Cardiac muscle cell (in vitro differentiated cells and primary cell): ENCODE measurements at places on chromosomes 11 and 22.

- DNase-seq: no peak
Observed at GRCh38 chr11:75792127-75792731, 22.8 kb upstream of the UVRAG start.

GRCh38 chr22:24938741-24939341, 7.7 kb downstream of the LHFPL7 start:
- peak; percentile 60 for DNase-seq

DNA sequence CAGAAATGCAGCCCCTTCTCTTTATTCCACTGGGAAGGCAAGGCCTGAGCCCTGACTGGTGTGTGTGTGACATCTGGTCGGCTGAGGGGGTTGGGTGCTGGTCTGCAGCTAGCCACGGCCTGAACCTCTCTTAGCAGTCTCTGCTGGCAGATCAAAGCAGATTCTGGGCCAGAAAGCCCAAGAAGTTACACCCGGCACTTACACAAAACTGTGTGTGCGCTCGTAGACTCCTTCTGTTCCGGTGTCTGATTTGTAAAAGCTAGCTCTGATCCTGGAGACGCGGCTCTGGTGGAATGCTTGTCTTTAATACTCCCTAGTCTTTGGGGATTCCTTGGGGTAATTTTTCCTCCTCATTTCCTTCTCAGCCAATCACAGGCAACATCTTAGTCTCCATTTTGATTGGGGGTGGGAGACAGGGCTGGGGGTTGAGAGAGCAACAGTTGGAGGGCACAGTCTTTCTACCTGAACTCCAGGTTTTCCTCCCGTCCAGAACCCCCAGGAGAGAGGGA, 5.5 kb downstream of the PKNOX2 start:
- no peak for DNase-seq

DNA sequence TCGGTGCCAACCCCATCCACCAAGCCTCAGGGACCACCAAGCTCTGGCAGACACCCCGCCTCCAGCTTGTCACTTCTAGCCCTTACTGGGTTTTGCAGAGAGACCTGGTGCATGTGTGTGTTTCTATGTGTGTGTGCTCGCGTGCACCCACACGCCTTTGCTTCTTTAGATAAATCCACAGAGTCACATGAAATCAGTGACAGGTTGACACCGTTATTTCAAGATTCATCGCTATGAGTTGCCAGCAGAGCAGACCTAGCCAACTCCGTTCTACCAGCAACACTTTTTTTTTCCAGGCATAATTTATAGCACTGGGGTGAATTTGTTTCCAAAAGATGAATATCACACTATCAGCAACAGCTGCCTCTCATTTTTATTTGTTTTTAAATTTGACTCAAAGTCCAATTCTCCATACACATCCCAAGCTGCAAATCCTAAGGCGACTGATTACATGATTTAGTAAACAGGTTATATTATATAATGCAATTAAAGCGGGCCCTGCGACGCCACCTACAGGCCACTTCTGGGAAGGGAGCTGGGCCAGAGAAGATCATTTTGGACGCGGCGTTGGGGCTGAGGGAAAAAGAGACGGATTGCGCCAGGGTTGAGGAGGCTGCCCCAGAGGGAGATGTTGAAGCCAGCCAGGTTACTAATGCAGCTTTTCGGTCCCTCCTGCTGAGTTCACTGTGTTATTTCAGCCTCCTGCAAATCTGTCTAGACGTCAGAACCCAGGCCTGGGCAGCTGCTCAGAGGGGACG, 150.5 kb downstream of the FEZ1 start:
- DNase-seq: peak; percentile 77

DNA sequence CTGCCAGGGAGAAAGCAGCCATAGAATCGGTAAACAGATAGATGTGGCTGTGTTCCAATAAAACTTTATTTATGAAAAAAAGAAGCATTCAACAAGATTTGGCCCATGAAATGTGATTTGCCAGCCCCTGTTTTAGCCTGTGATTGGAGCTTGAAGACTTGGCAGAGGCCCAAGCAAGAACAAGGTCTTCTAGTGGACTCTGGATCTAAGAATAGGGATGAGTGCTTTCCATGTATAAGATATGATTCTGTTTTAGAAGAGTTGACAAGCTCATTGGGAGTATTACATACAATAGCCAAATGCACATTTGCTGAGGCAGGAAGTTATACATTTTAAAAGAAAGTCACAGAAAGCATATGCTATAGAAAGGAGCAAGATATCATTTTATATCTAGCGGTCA, 175.6 kb upstream of the LUZP2 start:
- no peak for DNase-seq

GRCh38 chr11:35146074-35146521, 7.1 kb downstream of the CD44 start:
- DNase-seq: no peak

GRCh38 chr22:36858966-36859365, 1.8 kb upstream of the NCF4 start:
- DNase-seq: no peak

DNA sequence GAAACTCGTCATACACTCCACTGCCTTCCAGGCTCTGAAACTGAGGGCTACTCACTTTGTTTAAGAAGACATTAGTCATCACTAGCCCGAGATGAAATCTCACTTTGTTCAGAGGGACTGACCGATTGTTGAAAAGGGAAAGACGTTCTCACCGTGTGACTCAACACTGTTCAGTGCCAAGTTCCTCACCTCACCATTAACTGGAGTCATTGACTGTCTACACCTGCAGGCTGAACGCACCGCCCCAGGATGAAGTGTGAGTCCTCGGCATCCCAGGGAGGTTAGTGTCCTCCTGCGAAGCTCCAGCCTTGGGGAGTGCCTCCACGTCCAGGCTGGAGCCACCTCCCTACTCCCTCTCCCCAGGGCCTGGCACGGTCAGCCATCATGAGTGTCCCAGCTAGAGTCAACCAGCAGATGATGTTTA, 30.4 kb downstream of the FADD start:
- DNase-seq: peak; percentile 69

GRCh38 chr11:69192301-69192721, 36.6 kb downstream of the SMIM38 start:
- peak; percentile 42 for DNase-seq

GRCh38 chr11:117717485-117718314, 79.3 kb downstream of the DSCAML1 start:
- DNase-seq: peak; percentile 58

DNA sequence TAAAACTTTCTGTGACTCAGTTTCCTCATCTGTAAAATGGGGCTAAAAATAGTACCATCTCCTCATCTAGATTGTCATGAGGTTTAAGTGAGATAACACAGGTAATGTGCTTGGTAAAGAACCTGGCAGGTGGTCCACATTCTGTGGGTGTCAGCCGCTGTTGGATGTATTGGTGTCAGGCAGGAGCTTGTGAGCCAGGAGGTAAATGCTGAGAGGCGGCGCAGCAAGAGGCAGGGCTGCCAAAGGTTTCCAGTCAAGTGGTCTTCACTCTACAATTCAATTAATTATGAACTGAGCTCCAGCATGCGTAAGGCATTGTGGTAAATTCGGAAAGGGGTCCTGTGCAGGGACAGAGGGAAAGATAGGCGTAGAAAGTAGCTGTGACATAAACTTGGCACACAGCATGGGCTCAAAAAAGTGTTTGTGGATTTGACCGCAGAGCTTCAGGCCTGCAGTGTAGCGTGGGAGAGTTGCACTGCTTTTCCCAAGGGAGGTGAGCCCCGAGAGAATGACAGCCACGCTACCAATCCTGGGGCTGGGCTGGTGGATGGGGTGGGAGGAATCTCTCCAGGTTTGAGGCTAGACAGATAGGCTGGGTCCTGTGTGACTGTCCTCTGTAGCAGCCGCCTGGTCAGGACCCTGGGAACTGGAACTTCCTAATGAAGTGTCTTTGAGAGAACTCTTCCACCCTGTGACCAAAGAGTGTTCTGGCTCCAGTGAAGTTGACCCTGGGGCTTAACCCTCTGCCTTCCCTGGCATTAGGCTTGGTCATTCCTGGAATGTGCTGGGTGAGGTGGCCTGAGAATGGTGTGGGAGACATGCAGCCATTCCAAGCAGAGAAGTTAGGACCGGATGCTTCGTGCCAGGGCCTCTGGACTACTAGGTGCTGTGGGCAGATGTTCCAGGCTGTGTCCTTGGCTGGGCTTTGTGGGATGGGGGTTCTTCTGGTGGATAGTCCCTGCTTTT, 122.4 kb downstream of the FEZ1 start:
- peak; percentile 80 for DNase-seq

GRCh38 chr11:36392196-36392595, 96.1 kb downstream of the PRR5L start:
- no peak for DNase-seq

GRCh38 chr11:19675397-19675796, 37.2 kb upstream of the NAV2 start:
- DNase-seq: no peak

DNA sequence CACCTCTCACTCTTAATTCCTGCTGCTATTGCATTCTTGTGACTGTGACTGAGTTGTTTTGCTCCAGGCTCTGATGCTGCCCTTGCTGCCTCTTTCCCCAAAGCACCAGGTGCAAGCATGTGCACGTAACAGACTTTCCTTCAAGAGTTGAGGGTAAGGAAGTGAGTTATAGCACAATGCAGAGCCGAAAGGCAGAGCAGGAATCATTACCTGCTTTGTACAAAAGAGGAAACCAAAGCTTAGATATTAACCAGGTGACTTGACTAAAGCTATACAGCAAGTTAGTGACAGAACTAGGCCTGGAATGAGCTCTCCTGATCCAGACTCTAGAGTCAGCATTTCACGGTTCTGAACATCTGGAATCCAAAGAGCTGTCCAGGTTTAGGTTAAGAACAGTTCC, 33.6 kb downstream of the NEU3 start:
- no peak for DNase-seq

DNA sequence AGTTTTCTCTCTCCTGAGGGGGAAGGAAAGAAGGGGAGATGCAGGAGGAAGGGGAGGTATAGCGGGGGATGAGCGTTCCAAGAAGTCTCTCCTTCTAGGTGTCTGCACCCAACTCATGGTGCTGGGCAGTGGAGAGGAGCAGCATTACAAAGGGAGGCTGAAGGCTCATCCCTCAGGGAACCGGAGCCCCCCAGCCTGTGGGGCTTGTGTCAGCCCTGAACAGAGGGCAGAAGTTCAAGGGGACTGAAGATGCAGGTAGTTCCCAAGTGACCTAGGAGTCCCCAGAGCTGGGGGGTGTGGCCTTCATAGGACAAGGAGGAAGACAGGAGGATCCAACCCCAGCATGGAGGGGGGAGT, 1.8 kb downstream of the C11orf68 start:
- DNase-seq: no peak

GRCh38 chr11:75705541-75705940, 12.1 kb upstream of the MOGAT2 start:
- no peak for DNase-seq

- no peak for DNase-seq
Observed at GRCh38 chr11:114346709-114347141, 50.5 kb downstream of the NNMT start.

DNA sequence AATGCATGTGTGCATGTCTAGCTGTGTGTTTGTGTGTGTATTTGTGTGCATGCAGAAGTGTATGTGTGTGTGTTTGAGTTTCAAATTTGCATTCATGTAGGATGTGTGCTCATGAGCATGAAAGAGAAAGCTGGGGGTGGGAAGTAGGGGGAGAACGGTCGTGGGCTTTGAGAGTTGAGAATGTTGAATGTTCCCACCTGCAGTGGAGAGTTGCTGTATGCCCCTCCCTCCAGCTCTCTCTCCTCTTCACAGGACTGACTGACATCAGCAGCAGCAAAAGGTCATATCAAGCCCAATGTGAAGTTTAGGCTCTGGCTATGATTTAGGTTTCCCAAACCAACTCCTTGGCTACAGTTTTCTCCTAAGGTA, 63.8 kb upstream of the RRAS2 start:
- DNase-seq: no peak

DNA sequence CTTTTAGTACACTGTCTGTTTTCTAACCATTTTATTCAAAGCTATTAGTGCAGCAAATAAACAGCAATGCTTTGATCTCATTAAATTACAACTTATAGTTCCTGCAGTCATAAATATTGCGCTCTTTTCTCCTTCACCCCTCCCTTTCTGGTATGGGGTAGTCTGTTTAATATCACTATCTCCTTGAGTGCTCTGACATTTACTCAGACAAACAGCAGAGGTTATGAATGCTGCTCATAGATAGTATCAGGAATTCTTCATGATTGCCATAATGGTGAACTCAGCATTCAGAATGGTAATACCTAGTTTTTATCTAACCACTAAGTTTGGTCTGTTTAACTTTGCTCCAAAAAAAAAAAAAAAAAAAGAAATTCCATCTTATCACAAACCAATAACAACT, 87.4 kb downstream of the EIF3M start:
- DNase-seq: peak; percentile 43

DNA sequence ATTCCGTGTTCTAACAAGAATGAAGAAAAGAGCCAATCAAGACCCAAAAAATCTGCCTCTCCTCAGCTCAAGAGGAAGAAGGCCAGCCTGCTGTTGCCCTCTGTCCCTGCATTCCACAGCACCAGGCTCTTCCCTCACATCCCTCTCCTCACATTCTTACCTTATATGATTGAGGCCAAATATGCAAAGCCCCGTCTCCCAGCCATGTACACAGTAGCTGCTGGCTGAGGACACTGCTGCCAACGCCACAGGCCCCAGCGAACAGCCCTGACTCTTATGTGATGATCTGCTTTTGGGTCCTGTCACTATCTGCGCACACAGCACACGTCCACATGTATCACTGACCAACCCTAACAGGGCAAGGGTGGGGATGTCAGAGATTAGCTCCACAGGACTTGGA, 60.2 kb downstream of the MICAL3 start:
- peak; percentile 48 for DNase-seq

- no peak for DNase-seq
Observed at GRCh38 chr22:33524511-33525260, 395.6 kb downstream of the LARGE1 start.

DNA sequence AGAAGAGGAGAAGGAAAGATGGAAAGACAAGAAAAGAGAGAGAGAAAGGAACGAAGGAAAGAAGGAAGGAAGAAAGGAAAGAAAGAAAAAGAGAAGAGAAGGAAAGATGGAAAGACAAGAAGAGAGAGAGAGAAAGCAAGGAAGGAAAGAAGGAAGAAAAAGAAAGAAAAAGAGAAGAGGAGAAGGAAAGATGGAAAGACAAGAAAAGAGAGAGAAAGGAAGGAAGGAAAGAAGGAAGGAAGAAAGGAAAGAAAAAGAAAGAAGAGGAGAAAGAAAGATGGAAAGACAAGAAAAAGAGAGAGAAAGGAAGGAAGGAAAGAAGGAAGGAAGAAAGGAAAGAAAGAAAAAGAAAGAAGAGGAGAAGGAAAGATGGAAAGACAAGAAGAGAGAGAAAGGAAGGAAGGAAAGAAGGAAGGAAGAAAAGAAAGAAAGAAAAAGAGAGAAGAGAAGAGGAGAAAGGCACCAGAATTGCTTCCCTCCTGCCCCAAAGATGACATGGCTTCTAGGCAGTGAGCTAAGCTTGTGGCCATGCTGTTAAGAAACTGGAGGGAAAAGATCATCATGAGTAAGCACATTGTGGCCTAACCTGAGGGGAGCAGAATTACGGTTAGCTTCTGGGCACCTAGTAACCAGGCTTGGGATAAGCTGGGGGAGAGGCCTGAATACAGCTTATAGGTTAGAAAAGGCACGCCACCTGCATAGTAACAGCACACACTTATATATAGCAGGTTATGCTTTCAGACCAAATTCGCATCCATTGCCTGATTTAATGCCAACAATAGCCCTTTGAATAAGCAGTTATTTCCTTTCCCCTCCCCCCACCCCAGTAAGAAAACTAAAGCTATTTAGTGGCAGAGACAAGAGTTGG, 2.3 kb upstream of the ST3GAL4 start:
- no peak for DNase-seq

GRCh38 chr11:93500759-93501158, 42.4 kb downstream of the SMCO4 start:
- DNase-seq: no peak
